ENCODE measurements at places on chromosomes 3 and 15.
A peak's percentile ranks its signal among the peaks of the same experiment; 100 is the strongest.

DNA sequence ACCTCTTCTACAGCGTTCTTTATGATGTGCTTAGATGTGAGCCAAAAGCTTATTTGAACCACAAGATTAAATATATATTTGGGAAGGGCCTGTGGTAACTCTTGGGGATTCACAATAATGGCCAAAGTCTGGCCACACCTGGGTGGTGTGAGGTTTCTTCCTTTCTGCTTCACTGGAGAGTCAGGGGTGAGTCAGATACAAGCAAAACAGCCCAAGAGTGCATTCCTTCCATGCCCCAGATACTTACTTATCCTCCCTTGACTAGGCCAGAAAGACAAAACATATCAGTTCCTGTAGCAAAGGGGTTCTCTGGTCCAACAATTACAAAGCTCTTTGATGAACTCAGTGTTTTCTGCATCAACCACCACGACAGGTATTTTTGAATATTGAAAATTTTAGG, 941 bp downstream of the ZBED2 start:
- no peak for DNase-seq

- peak; percentile 31 for DNase-seq
Observed at GRCh38 chr3:15272426-15273196, 59.8 kb downstream of the SH3BP5 start.

- no peak for DNase-seq
Observed at GRCh38 chr3:133157716-133158115, 119.5 kb downstream of the TMEM108 start.

DNA sequence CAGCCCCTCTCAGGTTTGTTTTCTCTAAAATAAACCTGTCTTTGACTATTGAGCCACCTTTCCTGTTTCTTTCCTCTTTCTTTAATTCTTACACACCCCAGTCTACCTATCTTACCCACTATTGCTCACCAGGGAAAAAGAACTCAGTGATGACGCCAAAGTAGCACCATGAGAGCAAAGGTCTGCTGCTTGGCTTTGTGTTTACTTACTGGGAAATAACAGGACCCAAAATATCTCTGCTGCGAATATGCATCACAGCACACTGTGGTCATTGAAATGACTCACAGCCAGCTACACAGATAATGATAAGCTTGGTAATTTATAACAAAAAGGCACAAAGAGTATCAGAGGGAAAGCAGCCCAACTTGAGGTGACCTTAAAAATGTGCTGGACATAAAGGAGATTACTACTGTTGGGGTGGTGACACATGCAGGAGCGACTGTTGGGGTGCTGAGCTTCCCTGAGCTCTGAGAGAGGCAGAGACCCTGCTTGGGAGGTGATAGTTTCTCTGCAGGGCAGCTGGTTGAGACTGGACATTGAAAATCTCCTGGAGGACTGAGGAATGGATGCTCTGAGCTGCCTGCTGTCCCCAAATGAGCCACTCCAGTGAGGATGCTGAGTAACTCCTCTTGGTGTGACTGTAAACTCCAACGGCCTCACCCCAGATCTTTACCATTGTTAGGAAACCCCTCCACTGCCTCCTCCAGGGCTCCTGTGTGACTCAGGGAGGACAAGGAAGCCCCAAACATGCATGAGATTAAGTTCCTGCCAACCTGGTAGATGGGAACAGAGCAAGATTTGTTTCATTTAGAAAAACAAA, 14.5 kb downstream of the EFCAB12 start:
- DNase-seq, result peak; percentile 74

GRCh38 chr3:149723781-149724180, 28.5 kb downstream of the COMMD2 start:
- DNase-seq, result no peak

All from adrenal gland (tissue), 19 donors.